ENCODE measurements at places on chromosomes 5 and 9.

DNA sequence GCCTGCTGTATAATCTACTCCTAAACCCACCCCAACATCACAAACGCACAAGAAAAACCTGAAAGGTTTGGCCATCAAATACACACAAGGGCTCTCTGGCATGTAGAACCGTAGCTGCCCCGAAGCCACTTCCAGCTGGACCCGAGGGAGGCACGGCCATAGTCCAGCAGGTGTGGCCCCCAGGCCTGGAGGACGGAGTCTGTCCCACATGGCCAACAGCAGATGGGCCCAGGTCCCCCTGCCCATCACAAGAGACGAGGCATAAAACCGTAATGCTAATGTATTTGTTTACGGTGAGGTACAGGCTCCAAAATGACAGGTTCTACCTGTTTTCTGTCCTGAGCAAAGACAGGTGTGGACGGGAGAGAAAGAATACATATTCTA lies 234.2 kb downstream of the SYK start:
- DNase-seq = no peak

DNA sequence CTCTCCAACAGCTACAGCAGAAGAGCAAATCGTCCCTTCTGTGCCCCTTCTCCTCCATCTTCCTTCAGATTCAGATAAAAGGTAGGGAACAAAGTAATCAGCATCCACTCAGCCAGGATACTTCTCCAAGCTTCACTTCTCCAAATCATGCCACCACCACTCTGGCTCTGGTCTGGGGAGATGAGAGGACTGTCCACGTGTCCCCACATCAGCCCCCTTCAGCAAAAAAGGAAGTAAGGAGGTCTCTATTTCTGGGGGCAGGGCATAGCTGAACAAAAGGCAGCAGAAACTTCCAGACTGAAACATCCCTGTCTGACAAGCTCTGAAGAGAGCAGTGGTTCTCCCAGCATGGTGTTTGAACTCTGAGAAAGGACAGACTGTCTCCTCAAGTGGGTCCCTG lies 116.9 kb downstream of the C5orf15 start:
- no peak for DNase-seq

DNA sequence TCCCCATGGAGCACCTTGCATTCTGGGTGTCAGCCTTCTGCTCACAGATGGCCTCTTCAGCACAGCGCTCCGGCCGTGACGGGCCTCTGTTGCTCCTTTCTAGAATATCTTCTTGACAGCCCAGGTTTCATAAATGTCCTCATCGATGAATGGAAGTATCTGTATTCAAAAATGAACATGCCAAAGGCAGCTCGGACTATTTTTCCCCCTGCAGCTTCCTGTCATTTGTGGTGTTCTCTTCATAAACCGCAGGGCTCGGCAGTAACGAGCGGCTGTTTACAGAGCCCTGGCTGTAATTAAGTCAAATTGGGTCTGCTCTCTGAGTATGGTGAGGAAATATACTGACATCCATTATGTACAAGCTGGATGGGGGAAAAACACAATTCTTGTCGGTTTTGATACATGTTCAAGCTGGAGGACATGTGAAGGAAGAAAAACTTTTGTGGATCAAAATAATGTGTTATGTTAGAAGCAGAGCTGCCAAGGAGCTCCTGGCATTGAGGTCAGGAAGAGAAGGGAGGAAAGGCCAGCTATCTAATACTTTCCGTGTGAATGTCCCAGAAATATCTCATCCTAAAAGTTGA lies 154.1 kb upstream of the CD180 start:
- no peak for DNase-seq

DNA sequence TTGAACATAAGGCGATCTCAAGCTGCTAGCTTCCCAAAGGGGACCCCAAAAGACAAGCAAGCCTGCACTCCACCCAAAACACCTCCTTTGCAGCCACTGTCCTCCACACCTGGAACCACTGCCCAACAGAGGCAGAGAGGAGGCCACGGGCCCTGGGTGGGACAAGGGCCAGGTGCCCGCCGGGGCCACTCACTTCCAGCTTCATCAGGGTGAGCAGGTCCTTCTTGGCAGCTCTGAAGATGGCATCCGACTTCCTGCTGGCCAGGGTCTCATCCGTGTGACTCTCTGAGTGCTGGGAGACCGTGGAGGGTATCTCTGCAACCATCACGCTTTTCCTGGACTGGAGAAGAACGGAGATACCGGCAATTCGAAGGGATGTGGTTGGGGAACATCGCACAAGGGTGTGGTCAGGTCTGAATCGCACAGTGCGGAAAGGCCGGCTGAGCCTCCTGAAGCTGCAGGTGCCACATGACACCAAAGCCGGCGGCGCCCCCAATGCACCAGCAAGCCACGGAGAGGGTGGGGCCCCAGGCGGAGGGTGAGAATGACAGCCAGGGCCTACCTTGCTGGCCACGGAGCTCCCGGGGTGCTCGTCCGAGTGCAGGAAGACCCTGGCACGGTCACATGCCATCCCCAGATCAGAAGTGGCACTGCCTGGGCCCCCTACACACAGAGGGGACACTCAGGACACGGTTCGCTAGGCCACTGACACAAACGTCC lies 44.6 kb downstream of the PNPLA7 start:
- DNase-seq = no peak

- DNase-seq = no peak
Measured at GRCh38 chr9:93884808-93885207, 70.3 kb downstream of the BARX1 start.

GRCh38 chr5:128472036-128472435 lies 66.0 kb downstream of the FBN2 start:
- no peak for DNase-seq

- no peak for DNase-seq
Measured at GRCh38 chr9:6407778-6408177, 5.2 kb upstream of the UHRF2 start.

DNA sequence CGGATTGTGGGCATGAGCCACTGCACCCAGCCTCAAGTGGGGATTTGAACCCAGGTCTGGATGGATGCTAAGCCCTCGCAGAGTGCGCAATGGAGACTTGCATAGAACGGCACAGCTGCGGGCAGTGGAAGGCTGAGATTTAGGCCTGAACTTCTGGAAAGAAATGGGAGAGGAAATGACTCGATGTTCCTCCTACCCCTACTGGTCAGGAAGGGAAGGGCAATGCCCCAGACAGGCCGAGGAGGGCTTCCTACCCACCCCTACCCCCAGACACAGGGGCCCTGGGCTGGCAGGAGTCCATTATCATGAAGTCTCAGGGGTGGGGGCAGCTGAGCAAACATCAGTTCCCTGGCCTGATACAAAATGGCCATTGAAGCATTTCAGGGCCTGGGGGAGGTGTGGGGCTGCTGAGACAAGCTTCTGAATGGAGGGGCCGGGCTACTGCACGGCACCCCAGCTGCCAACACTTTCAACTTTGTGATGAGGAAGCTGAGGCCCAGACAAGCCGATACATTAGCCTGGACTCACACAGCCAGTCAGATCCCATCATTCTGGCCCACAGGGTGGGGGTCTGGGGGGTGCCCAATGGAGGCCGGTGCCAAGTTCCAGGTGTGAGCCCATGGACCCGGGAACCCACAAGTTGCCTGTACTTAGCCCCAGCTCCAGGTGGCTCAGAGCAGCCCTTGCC lies 13.5 kb upstream of the WDR38 start:
- DNase-seq = no peak

- no peak for DNase-seq
Measured at GRCh38 chr9:31302620-31303418, 1081.6 kb upstream of the ACO1 start.

DNA sequence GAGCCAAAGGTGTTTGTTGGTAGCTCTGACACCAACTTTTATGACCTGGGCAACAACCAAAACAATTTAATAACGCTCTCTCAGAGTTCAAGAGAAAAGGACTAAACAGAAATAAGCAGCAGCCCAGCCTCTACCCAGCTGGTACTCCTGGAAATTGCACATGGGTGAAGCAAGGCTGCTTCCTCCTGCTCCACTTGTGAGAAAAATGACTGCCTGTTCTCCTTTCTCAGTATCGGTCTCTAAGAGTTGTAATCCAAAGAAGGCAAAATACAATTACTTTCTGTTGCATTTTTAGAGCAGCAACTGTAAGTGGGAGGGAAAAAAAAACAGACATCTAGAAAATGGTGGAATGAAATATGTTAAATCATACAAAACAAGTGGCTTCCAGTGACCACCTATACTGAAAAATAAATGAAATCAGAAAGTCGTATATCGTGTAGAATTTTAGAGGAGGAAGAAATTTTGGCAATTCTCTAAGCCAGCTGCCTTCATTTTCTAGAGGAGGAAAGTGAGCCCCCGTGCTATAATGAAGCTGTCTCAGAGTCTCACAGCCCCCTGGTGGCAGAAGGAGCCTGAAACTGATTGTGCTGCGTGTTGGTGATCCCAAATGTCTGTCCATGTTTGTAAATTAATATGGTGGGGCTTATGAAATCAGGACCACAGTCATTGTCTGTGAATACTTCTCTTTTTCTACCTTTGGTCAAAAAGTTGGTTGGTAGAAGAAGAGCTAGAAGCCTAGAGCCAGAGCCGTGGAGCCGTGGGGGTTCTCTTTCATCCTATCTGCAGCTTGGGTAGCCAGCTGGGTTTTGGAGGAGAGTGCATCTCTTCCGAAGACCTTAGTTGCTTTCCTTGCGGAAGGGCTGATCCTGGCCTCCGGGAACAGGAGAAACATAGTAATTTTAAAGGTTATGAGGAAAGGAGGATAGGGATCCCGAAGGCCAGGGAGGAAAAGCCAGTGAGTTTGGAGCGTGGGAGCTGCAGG lies 139.9 kb downstream of the PIP5K1B start:
- DNase-seq = no peak

DNA sequence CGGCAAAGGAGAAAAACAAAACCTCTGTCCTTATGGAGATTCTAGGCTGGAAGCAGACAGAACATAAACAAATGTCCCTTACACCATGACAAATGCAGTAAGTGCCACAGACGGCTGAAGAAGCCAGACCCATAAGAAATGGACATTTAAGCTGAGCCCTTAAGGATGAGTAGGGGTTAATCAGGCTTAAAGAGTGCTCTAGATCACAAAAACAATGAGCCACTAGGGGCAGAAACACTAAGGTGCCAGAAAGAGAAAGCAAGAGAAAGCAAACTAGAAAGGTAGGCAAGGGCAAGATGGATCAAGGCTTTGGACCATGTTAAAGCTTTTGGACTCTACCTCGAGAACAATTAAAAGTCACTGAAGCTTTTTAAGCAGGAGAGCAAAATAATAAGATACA lies 326.9 kb upstream of the WWC1 start:
- peak; percentile 23 for DNase-seq

DNA sequence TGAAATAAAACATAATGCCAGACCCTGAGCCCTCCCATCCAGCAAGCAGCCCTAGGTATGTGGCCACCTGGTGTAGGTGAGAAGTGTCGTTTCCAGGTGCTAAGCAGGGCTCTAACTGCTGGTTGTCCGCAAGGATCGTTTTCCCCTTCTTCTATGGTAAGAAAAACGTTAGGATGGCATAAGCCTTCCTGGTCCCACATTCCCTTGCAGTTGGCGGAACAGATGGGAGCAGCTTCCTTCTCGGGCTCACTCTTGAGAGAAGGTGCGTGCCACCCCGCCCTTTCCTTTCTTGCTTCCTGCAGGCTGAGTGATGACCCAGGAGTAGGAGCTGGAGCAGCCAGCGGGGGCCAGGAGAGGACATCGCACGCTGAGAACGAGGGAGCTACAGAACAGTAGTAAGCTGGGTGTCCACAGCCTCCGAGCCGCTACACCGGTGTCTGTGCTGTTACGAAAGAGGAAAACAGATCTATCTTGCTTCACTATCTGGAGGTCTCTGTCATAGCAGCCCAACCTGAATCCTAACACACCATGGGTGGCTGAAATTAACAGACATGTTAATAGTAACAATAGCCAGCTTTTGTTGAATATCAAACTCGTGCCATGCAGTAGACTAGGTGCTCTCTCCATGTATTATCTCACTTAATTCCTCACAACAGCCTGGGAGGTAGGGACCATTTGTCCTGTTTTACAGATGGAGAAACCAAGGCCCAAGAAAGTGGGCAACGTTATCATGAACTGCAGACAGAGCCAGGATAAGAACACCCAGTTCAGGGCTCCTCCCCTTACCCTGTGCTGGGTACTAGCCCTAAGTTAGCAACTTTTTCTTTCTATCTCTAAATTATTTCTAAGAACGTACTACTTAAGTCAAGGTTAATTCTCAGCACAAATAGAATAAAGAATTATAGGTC lies 139.8 kb downstream of the COL23A1 start:
- no peak for DNase-seq

DNA sequence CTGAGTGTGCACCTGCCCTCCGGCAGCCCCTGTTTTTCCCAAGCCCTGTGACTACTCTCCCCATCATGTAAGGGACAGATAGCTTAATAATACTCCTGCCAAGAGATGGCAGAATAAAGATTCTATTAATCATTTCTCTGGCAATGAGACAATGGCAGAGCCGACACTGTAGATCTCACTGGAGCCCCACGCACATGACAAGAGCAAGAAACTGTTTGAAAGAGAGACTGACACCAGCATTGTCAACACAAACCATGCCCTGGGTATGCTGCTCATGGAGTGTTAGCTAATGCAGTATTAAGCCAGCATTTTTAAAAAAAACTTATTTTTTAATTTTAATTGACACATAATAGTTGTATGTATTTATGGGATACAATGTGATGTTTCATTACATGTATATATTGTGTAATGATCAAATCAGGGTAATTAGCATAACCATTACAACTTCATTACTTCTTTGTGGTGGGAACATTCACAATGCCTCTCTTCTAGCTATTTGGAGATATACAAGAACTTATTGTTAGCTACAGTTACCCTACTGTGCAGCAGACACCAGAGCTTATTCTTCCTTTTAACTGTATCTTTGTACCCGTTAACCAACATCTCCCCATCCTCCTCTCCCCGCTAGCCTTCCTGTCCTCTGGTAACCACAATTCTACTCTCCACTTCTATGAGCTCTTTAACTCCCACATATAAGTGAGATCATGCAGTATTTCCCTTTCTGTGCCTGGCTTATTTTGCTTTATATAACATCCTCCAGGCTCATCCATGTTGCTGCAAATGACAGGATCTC lies 31.5 kb upstream of the SEMA4D start:
- no peak for DNase-seq

- peak; percentile 81 for DNase-seq
Measured at GRCh38 chr5:39194466-39195136, 24.8 kb downstream of the FYB1 start.

- DNase-seq = no peak
Measured at GRCh38 chr9:97666907-97667686, 30.0 kb downstream of the XPA start.

DNA sequence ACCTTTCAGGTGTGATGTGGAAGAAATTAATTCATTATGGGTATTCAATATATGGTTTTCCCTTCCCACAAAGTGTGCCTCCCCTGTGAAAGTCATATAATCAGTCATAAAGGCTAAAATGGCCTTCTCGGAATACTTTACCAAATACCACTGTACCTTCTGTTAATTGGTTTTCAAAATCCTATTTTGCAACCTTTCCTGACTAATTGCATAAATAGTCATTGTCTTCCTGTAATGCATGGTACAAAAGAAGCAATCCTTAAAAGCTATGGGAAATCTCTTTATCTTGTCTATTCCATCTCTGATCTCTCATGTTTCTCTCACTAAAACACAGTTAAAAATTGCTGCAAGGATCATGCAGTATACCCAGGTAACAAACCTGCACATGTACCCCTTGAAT lies 44.3 kb upstream of the UGCG start:
- DNase-seq = peak; percentile 62
